Thymus (tissue), 14 donors: ENCODE measurements at places on chromosomes 13 and 19.

DNA sequence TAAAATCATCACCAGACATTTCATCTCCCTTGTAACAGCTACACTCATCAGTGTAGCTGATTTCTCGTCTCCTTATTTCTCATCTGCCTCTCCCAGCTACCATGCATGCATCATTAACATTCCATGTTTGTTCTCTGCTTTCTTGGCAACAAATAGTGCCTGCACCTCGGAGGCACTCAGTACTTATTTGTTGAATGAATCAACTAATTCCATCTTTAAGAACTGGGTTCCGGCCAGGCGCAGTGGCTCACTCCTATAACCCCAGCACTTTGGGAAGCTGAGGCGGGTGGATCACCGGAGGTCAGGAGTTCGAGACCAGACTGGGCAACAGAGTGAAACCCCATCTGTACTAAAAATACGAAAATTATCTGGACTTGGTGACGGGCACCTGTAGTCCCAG lies 63.9 kb upstream of the GTF3A start:
- no peak for DNase-seq

DNA sequence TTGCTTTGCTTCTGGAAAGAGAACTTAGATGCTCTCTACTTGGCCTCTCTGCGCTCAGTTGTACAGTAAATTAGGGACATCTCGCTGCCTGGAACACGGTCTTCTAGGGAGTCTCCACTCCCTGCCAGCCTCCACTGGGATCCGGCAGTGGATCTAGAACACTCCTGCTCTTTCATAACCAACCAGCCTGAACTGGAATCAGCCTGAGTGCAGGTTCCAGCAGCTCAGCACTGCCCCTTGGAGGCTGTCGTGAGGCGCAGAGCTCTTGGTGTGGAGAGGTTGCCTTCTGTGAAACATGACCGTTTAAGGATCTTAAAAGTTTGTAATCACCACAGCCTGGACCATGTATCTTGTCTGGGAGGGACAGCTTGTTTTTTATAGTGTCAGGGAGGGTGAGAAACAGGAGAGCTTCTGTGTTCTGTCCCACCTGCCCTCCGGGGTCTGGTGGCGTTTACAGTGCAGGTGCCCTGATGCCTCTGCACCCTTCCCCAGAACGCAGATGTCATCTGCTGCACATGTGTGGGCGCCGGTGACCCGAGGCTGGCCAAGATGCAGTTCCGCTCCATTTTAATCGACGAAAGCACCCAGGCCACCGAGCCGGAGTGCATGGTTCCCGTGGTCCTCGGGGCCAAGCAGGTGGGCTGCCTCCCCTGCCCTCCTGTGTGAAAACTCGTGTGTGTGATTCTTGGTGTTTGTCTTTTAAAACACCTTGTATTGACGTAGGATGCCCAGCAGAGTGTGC lies 24.8 kb downstream of the UPF1 start:
- DNase-seq: no peak

DNA sequence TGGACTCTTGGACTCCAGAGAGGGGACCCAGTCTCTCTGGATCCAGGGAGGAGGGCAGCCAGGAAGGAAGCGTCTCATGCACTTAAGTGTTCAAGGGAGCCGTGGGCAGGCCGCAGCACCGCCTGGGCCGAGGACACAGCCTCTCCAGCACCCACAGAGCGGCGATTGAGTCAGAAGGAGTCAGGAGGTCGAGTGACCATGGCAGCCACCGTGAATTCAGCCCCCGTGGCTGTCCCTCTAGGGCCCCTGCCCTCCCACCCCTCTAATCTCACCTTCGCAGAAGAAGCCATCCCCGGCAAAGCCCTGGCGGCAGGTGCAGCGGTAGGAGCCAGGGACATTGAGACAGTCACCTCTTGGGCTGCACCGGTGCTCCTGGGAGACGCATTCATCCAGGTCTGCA lies 38.0 kb downstream of the FBN3 start:
- no peak for DNase-seq

DNA sequence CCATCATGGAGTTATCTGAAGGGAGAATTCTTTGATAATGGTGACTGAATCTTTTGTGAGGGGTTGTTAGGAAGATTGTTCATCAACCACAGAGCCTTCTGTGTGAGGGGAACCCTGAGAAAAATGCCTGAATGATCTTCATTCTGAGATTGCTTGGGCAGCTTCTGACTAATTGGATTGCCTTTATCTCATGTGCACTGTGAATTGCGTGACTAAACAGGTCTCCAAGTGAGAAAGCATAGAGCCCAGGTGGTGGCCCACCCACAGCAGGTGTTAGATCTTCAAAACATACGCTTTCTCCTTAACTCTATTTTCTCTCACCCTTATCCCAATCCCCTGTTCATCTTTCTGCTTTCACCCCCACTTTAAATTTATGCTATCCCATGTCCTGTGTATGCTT lies 58.3 kb downstream of the DOCK9 start:
- DNase-seq: peak; percentile 52

- DNase-seq: no peak
Measured at GRCh38 chr19:41928221-41928683, at the start of gene ERFL. ERFL (minus strand) TSS chr19:41928449; CDS start chr19:41912919, 15,530 bp downstream.

GRCh38 chr13:34044660-34045080 lies 226.7 kb downstream of the RFC3 start:
- DNase-seq: no peak

- no peak for DNase-seq
Measured at GRCh38 chr19:2246801-2247361, 2.2 kb upstream of the AMH start.

GRCh38 chr13:50452756-50453155 lies 390.7 kb downstream of the DLEU7 start:
- DNase-seq: no peak

DNA sequence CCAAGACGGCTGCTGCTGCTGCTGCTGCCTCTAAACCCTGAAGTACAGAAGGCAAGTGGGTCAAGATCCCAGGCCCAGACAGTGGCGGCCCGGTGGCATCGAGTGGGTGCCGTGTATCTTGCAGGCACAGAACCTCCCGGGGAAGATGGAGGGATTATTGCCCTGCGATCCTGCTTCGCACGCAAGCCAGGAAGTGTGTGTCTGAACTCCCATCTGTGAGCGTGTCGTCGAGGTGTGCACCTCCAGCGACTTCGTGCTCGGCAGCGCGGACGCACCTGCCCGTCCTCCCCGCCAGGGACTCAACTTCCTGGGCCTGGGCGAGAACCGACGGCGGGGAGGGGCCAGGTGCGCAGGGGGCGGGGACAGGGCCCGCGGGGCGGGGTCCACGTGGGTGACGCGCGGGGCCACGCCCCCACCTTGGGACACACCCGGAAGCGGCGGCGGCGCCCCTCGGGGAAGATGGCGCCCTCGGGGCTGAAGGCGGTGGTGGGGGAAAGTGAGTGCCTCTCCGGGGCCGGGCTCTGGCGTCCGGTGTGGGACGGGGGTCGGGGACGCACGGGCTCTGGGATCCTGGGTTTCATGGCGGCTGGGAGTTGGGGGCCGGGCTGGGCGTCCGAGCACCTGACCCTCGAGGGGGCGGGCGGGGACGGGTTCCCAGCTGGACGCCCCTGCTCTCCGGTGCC lies at the start of gene STXBP2:
Gene STXBP2, plus strand, starts transcription at position 420 of the 683 bp plus-strand sequence. Its CDS starts 40 bp downstream, at position 460.
- peak; percentile 94 for DNase-seq

GRCh38 chr13:30907121-30907861 lies 1.2 kb downstream of the MEDAG start:
- no peak for DNase-seq

- DNase-seq: no peak
Measured at GRCh38 chr19:38247734-38248268, 8.4 kb downstream of the PPP1R14A start.

DNA sequence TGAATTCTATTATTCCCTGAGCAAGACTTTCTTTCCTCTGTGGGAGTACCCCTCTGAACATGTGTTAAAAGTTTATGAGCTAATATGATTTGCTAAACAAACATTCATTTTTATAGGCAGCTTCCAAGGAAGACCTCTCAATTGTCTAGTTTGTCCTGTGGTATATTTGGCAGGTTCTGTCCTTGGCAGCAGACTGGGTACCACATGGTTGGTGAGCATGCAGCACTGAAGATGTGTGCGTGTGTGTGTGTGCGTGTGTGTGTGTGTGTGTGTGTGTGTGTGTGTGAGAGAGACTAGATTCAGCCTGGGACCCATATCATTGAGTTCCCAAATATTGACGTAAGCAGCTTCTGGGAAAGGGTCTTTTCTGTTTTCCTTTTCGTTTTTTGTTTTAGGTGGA lies 24.0 kb downstream of the FGF9 start:
- no peak for DNase-seq

- peak; percentile 80 for DNase-seq
Measured at GRCh38 chr13:50676602-50677001, 166.9 kb downstream of the DLEU7 start.

GRCh38 chr13:111926501-111927180 lies 140.3 kb upstream of the SOX1 start:
- no peak for DNase-seq

DNA sequence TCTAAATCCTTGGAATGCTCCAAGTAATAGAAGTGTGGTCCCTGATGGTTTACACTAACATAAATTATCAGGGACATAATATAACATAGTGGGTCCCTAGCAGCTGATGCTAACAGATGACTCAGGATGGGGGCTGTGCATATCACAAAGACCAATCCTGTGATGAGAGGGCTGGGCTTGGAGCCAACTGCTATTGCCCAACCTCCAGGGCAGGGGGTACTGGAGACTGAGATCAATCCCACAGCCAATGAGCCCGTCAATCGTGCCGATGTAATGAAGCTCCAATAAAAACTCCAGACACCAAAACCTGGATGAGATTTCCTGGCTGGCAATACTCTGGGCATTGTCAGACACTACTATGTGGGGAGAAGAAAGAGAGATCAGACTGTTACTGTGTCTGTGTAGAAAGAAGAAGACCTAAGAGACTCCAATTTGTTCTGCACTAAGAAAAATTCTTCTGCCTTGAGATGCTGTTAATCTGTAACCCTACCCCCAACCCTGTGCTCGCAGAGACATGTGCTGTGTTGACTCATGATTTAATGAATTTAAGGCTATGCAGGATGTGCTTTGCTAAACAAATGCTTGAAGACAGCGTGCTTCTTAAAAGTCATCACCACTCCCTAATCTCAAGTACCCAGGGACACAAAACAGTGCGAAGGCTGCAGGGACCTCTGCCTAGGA lies 33.4 kb downstream of the ABCC4 start:
- DNase-seq: no peak

- no peak for DNase-seq
Measured at GRCh38 chr13:110006304-110006703, 219.9 kb upstream of the IRS2 start.

DNA sequence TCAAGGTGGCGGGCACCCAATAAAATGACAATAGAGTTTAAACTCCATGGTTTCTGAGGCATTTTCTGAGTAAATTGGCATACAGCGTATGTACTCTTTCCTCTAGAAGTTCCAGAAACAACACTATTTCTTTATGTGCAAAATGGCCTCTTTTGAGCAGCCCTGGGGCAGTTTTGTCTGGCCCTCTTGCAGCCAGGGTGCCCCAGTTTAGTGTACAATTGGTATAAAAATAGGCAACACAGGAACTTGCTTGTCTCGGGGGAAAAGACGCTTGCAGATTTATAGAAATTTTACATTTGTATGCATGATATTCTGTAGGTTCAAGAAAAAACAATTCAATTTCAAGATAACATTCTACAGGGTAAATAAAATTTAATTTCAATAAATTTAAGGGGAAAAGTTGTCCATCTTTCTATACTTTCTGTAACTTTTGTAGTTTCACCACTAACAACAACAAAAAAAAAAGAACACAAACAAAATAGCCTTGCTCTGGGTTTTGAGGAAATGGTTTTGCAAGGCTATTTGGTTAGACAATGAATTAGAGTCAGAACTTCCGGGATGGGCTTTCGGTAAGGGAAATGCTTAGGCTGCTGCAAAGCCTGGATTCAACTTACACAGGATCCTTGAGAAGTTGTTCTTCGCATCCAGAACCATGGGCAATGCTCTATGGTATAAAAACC lies 45.3 kb downstream of the LRCH1 start:
- no peak for DNase-seq

DNA sequence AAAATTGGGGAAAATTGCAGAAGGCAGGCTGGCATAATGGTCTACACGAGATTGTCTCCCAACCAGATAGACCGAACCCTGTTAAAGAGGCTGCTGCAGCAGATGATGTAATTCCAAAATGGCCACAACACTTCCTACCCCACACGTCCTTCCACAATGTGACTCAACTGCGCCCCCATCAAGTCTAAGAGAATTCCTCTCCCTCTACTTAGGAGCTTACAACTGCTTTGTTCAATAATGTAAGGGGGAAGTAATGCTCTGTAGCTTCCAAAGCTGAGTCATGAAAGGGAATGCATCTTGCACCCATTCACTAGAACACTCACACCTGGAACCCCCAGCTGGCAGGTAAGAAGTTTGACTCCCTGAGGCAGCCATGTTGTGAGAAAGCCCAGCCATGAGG lies 117.8 kb upstream of the IRS2 start:
- DNase-seq: no peak

DNA sequence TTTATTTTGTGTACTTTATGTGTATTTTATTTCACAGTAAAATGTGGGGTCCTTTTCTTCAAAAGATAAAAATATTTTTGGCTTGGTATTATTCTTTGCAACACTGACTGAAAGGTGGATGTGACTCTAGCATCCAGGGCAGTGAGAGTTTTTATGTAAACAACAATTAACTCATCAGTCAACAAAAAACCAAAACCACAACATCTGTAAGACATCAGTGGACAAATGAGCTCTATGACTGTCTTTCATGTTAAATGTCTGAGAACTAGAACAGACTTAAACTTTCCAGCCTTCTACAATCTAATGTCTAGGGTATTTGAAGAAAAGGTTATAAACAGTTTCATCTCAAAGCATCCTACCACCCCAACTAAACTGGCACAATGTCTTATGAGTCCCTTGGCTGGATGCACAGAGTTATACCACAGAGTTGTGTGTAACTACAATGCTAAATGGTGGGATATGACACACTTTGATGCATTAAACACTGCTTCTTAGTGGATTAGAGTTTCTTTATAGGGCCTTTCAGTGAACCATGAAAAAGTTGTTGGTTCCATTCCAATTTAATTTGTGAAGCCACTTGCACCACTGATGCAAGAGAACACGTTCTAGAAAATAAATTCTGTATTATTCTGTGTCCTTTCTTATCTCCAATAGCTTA lies 544.2 kb upstream of the KLF12 start:
- no peak for DNase-seq

DNA sequence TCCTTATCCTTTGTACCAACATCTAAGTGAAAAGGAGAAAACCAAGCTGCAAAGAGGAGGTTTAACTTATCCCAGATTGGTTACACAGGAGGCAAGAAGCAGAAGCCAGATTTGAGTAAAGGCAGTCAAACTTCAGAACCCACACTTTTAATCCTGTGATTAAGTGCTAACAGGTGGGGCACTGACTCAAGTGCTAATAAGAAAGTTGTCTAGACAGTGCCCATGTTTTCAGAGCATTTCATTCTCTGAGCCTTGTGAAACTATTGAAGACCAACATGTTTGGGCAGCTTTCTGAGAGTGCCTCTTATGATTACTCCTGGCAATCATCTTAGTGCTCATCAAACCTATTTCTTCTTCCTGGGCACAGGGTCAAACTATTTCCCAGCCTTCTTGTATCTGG lies 380.8 kb downstream of the KCNRG start:
- DNase-seq: no peak
